ENCODE measurements at places on chromosomes 2 and 18.

- no peak for DNase-seq
These were observed 256.7 kb downstream of the ATAD2B start for GRCh38 chr2:23670245-23670592.

DNA sequence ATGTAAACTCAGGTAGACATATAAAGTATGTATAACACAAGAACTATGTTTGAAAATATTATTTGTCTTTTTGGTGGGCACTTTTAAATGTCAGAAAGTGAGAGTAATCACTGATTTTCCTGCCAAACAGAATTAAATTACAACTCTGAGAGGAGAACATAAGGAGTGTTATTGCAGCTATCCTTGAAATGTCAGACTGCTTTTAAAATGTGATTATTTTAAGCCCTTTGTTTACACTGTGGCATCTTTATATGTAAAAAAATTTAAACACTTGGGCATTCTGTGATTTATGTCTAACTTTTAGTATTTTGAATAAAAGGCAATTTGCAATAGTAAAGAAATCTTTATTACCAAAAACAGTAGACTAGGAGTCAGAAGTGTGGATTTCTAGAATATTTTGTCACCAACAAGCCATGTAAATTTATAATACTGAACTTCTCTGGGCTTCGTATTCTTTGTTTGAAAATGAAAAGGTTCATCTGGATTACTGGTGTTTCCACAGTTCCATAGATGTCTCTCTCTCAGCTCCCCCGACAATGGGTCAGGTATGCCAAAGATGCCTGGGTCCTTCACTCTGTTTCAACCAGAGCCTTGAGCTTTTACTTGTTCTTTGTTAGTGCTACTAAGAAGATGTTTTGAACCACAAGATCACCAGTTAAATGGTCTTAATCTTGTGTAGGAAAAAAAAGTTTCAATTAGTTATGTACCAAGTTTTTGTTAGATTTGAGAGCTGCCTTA is 38.8 kb downstream of the GULP1 start:
- DNase-seq = no peak

DNA sequence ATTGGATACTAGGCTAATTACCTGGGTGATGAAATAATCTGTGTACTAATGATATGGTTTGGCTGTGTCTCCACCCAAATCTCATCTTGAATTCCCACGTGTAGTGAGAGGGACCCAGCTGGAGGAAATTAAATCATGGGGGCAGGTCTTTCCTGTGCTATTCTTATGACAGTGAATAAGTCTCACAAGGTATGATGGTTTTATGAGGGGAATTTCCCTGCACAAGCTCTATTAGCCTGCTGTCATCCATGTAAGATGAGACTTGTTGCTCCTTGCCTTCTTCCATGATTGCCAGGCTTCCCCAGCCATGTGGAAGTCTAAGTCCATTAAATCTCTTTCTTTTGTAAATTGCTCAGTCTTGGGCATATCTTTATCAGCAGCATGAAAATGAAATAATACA is 394.1 kb upstream of the SYT4 start:
- DNase-seq = no peak

GRCh38 chr2:68835621-68836020 is 35.6 kb downstream of the BMP10 start:
- no peak for DNase-seq

GRCh38 chr2:117856415-117857210 is 42.1 kb downstream of the DDX18 start:
- no peak for DNase-seq

GRCh38 chr18:79800371-79801180 is 2.8 kb downstream of the KCNG2 start:
- DNase-seq = no peak

- no peak for DNase-seq
These were observed 185.3 kb downstream of the HAUS1 start for GRCh38 chr18:46289463-46289862.

DNA sequence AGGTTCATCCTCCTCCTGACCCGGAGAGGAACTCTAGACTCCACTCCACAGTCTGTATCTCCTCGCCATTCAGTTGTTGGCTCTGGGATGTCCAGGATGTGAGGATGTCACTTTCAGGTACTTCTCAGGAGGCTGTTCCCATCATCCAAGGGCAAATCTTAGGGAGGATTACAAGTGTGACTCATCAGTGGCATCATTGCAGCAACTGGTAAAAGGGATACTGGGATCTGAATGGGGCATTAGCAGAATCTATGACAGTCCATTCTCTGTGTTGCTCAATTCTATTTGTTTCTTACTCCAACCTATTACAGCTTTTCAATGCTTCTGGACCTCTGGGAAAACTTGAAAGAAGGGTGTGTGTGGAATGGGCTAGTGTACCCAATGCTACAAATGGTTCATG is 81.5 kb upstream of the FN1 start:
- no peak for DNase-seq

- no peak for DNase-seq
These were observed 63.7 kb upstream of the DAPL1 start for GRCh38 chr2:158731386-158731785.

- DNase-seq = no peak
These were observed 113.7 kb upstream of the ZFP36L2 start for GRCh38 chr2:43340066-43340465.

DNA sequence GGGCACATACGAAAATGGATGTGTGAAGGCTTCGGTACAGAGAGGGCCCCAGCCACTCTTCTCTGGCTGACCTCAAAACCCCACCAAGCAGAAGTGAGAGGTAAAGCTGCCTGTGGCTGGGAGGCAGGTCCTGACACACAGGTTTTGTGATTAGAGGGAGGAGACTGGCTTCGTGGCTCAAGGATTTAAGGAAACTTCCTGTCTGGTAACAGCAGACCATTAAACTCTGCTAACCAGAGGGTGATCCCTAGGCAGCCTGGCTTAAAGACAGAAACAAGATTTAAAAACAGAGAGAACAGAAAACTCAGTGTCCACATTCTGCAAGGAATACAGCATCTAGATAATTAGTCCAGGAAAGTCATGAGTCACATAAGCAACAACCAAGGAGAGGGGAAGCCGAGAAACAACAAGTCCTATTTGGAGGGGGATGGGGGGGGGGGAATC is 101.9 kb downstream of the NFATC1 start:
- peak; percentile 61 for DNase-seq

DNA sequence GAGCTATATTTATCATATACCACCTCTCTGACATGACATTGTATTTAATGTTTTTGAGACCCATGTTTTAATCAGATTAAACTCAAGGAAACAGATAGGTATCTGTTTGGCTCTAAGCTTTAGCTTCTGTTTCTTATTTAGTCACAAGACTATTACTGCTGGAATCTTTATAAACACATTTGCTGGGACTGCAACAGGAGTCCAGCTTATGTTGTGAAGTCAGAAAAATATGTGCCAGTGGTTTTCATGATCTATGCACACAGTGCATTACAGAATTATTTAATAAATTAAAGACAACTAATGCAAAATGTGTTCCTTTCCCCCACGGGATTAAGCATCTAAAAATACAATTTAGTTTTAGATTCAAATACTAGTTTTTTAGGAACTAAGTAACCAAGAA is 338.9 kb downstream of the ZEB2 start:
- DNase-seq = no peak

- DNase-seq = no peak
These were observed 37.0 kb upstream of the METTL21A start for GRCh38 chr2:207662203-207662602.

DNA sequence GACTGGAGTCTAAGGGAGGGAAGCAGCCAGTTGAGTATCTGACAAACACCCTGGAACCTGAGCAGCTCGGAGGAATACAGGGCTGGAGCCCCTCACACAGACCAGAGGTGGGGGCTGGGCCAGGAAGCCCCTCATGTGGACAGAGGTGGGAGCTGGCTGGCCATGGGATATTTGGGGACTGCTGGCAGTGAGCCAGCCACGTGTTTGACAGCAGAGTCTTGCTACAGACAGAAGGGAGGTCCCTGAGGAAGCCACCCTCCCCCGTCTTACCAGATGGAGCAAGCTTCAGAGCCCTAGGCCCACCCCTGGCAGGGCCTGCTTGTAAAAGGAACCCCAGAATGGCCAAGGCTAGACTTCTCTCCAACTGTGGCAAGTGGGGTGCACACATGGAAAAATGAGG is 3.6 kb upstream of the MTERF4 start:
- no peak for DNase-seq

DNA sequence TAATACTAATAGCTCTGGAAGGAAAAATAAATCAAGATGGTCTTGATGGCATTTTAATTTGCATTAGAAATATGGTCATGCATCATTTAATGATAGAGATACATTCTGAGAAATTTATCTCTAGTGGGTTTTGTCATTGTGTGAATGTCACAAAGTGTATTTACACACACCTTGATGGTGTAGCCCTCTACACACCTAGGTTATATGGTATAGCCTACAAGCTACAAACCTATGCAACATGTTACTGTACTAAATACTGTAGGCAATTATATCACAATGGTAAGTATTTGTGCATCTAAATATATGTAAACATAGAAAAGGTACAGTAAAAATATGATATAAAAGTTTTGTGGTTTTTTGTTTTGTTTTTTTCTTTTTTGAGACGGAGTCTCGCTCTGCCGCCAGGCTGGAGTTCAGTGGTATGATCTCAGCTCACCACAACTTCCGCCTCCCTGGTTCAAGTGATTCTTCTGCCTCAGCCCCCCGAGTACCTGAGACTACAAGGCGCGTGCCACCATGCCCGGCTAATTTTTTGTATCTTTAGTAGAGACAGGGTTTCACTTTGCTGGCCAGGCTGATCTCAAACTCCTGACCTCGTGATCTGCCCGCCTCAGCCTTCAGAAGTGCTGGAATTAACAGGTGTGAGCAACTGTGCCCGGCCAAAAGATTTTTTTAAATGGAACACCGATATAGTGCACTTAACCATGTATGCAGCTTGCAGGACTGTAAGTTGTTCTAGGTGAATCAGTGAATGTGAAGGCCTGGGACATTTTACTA is 83.7 kb upstream of the UBXN4 start:
- DNase-seq = no peak

DNA sequence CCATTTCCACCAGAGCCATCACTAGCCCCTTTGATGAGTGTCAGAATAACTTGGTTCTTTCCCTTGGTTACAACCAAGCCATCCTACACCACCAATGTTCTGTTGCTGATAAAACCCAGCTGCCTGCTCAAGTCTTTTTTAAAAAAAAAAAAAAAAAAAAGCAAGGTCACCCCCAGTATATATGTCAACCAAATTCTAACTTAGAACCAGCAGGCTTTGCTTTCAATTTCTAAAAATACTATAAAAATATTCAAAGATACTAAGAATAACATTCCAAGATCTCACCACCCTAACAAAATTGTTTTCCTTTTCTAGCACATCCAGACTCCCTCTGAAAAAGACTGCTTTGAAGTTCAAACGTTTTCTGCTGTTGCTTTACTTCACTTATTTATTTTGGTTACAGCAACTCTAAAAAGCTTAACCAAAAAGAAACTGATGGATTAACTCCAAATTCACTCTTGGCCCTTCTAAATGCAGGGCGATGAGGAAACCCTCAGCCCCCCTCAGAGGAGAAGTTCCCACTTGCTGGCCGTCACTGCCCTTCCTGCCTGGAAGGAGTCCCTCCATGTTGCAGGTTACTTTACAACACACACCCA is 10.9 kb downstream of the UXS1 start:
- no peak for DNase-seq

- DNase-seq = no peak
These were observed 408.5 kb downstream of the ZEB2 start for GRCh38 chr2:144111437-144111836.

- no peak for DNase-seq
These were observed 16.2 kb downstream of the DOCK10 start for GRCh38 chr2:225025917-225026571.

- no peak for DNase-seq
These were observed 36.7 kb downstream of the XIRP2 start for GRCh38 chr2:166924967-166925366.

- DNase-seq = no peak
These were observed 29.9 kb downstream of the PTPN18 start for GRCh38 chr2:130385709-130386108.

GRCh38 chr2:101473911-101474701 is 806 bp downstream of the RFX8 start:
- DNase-seq = no peak

DNA sequence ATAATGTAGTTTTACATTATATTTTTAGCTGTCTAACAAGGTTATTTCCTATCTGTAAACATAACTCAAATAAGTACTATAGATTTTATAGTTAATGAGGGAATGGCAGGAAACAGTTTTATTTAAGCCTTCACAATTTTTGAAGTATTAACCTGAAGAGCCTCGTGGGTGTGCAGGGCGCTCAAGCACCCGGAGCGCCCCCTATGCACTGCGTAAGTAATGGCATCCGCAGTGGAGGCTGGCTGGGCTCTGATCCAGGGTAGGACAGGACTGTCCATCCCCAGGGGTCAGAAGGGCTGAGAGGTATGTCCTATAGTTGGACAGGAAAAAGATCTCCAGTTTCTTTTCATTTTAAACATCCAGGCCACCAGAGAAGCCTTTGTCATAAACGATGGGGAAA is 8.2 kb upstream of the GBX2 start:
- DNase-seq = no peak

- no peak for DNase-seq
These were observed 253.5 kb upstream of the CDH20 start for GRCh38 chr18:61079714-61080113.

DNA sequence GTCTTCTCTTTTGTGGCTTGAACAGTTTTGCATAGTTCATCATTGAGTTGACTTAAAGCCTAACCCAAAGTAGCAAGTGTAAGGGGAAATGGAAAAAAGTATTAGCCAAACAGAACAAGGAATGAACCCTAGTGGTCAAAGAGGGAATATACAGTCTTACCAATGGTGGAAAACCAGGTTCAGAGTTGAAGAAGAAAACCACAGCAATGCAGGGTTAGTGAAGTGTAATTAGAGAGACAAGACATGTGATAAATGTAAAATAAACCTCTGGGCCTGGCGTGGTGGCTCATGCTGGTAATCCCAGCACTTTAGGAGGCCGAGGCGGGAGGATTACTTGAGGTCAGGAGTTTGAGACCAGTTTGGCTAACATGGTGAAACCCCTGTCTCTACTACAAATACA is 2.4 kb downstream of the TTN start:
- no peak for DNase-seq

DNA sequence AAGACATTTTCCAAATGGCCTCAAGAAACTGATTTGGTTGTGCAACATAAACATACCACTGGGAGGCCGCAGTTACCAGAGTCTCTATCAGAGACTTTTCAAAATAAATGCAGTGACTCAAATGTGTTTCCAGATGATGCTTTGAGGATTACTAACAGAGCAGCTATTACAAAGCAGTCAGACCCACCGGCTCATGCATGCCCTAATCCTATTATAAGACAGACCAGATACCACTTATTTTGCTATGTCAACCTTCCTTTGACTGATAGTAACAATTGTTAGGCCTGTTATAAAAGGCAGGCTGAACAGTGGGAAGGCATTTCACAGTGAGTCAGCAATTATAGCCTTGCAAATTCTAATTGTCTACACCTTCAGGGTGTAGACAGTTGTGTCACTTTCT is 217.7 kb downstream of the LRRTM1 start:
- DNase-seq = no peak

DNA sequence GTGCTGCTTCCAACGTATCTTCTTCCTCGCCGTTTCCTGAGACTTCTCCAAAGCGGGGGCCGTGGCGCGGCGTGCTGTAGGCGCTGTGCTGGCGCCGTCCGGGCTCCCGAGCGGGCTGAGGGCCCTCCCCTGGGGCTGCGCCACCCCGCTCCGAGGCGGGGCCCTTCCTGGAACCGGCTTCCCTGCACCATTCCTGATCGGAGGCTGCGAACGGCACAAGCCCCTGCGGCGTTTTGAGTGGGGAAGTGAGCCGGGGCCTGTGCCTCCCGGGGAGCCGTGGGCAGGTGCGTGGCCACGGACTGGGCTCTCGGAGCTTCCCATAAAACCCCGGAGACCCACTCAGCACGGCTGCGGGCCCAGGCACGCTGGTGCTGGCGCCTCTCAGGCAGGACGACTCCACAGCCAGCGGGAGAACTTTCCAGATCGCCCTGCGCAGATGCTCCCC is 74.7 kb downstream of the PSMG2 start:
- DNase-seq = no peak

All from GM12891 (cell line).